ENCODE measurements at places on chromosomes 1 and 21. TPM values are rescaled to one million over a fixed set of nuclear protein-coding genes. Genes with fewer than 3 reads are reported as not detected.

PCBP3 gene
- 8.0 TPM for total RNA-seq

BEST4 gene
- total RNA-seq, result 0.80 TPM

RPE65 gene
- total RNA-seq, result not detected

L1TD1 gene
- 103 TPM for total RNA-seq

DNA sequence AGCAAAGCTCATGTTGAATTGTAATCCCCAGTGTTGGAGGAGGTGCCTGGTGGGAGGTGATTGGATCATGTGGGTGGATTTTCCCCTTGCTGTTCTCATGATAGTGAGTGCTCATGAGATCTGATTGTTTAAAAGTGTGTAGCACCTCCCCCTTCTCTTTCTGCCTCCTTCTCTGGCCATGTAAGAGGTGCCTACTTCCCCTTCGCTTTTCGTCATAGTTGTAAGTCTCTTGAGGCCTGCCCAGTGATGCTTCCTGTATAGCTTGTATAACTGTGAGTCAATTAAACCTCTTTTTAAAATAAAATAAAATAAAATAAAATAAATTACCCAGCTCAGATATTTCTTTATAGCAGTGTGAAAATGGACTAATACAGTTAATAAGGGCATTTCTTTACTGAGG, 1025.7 kb downstream of the PLA2G4A start:
- DNase-seq, result no peak

DNA sequence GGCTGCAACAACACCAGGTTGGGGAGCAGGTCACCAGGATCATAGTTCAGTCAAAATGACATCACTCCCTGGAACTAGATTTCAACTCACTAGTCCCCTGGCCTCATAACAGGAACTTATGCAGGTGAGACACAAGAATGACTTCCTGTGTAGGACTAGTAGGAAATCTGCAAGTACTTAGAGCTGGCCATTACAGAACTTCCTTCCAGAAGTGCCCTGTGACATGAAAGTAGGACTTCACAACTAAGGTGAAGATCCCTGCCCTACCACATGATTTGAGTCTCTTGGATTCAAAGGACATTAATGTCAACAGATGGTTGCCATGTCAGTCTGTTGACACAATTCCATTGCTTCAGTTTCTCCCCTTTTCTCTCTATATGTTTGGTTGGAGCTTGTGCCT, 223.1 kb downstream of the RPS6KC1 start:
- no peak for DNase-seq

- DNase-seq, result no peak
Observed at GRCh38 chr1:47629201-47629600, 191.4 kb downstream of the FOXD2 start.

DNA sequence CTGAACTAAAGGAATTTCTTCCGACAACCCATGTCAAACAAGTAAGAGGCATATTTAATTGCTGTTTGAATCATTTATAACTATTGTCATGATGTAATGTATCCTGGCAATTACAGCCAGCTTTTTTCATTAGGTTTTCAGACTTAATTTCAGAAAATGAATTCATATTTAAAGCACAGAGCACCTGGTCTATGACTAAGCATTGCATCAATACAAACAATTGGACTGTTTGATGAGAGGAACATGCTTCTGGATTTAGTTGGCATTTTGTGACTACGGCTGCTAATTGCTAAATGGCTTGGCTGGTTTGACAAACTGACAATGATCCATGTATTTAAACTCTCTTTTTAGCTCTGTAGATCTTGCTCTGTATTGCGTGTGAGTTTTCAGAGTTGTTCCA, 853.4 kb downstream of the NCAM2 start:
- no peak for DNase-seq

- DNase-seq, result no peak
Observed at GRCh38 chr1:107633596-107633995, 331.4 kb downstream of the VAV3 start.

DNA sequence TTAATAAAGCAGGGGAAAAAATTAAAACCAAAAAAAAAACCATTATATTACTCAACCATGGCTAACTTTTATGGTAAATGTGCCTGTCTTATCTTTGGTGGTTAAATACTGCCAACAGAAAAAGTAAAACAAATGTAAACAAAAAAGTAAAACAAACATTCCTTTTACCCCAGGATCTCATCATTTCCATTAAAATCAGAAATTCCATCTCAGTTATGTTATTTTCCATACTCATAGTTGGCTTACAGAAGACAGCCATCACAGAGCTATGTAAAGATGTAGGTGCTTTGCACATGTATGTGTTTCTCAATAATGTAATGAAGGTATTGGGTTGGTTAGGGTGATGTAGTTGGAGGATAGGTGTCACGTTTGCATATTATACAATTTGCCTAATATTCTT, 185.0 kb downstream of the KCNK2 start:
- no peak for DNase-seq

GRCh38 chr1:215056584-215056983, 26.0 kb upstream of the KCNK2 start:
- no peak for DNase-seq
